ENCODE measurements at places on chromosomes 13 and 19.

- DNase-seq = no peak
These were observed 952.0 kb downstream of the SLITRK5 start for GRCh38 chr13:88623150-88623549.

GRCh38 chr19:3945838-3946237 is 13.0 kb downstream of the NMRK2 start:
- DNase-seq = no peak

DNA sequence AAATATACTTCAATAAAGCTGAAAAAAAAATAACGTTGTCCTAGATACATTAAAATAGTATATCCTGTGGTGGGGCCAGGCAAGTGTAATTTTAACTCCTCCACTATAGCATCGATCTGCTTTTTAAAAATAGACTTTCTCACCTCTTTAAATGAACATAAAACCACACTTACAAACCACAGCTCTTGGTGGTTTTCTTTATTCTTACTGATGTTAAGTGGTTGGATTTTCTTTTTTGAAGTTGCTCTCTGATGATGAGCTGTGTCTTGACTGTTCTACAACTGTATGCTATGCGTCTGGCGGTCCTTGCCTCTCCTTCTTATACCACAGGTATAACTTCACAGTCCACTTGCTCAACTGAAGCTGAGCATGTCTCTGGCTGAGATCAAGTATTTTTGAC is 721.5 kb upstream of the KLHL1 start:
- DNase-seq = no peak

DNA sequence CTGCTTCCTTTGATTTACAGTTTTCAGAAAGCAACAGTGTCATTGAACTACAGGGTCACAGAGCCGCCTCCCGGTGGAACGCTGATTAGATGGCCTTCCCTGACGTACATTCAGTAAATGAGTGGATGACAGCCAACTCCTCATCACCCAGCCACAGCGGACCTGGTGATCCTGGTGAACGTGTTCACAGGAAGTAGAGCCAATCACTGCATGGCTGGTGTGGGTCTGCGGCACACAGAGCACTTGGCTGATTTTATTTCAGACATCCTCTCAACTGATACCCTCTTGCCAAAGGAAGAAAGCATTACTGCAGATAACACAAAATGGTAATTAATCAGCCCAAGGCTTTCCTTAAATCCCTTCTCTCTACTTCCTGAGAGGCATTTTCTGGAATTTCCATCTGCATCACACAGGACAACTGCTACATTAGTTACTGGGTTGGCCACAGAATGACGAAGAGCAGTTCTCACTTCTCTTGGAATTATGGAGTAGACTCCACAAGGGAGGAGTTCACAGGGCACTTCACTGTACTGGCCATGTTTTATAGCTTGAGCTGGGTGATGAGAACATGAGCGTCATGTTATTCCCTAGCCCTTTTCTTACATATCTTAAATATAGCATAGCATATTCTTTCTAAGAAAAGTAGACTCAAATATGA is 84.0 kb upstream of the SLC7A1 start:
- DNase-seq = no peak

DNA sequence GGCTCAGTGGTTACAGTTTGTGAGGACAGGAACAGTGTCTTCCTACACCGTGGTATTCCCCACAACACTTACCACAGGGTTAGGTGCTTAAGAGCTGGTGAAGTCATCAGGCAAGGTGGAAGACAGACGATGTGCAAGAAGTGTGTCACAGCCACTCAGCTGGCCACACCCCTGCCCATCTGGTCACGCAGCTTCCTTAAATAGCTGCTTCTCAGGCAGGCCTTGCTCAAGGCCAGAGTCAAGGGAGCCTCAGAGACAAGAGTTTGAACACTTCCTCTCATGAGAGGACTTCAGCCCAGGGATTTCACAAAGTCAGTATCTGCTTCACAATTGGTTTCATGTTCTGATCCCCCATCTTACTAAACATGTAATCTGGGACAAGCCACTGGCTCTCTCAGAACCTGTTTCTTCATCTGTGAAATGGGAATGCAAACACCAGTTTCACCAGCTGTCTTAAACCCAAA is 80.3 kb upstream of the FRY start:
- DNase-seq = no peak

DNA sequence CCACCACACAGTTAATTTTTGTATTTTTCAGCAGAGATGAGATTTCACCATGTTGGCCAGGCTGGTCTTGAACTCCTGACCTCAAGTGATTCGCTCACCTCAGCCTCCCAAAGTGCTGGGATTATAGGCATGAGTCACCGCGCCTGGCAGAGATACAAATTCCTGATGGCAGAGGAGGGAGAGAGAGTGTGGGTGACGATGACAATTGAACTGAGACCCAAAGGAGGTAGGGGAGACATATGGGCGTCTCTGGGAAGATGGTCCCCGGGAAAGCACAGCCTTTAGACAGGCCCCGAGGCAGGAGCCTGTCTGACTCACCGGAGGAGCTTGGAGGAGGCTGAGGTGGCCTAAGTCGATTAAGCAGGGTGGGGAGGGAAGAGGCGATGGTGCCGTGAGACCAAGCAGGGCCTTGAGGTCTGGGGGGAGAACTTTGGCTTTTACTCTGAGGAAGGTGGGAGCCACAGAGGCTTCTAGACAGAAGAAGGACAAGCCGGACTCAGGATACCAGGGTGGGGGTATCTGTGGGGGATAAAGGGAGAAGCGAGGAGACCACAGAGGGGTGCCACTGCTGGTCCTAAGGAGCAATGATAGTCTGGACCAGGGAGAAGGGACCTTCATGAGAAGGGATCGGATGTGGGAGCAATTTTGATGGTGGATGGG is 38.2 kb downstream of the ARRDC2 start:
- DNase-seq = peak; percentile 80

DNA sequence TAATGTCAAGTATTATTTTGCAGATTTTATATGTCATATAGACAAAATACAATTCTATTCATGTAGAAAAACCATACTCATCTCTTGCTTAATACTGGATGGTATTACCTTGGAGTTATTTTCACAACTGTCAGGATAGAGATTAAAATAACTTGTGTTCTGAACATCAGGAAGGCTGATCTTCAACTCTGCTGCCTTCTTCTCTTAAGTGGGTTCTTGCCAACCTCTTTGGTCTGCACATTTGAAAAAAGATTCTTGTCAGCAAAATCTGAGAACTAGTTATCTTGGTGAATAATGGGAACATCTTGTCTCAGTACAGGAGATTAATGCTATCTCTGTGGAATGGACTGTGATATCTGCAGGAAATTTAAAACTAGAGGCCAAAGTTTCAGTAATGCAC is 95.2 kb upstream of the FAM216B start:
- no peak for DNase-seq

Data from H54 (cell line).